ENCODE measurements at places on chromosomes 2 and 18.

GRCh38 chr2:57908736-57909161 is 137.9 kb upstream of the VRK2 start:
- no peak for DNase-seq

DNA sequence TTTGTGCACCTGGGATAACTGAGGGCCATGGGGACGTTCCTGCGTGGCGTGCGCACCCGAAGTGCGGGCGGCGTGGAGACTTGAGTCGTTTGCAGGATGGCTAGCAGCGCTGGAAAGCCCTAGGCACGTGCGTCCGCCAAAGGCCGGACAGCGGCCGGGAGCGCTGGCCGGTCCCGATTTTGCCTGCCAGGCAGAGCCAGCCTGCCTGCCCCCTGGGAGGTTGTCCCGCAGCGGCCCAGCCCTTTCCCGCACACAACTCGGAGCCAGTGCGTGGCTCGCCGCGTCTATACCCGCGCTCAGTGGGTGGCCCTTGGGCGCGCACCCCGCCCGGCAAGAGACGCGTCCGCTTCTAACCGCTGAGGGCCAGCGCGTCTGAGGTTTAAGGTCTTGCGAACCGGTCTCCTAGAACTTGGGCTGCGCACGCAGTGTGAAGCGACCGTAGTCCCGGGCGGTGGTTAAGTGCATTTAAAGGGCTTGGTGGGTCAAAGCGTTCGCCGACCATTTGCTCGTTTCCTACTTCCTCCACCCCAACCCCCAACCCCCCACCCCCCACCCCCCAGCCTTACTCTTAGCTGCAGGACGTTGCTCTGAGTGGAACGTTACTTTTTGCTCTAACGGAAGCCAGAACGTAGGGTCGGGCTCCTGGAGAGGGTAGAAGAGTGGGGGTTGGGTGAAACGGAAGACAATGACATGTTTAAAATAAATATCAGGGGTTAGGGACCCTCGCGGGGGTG is 627 bp downstream of the CDCA7 start:
- no peak for DNase-seq

DNA sequence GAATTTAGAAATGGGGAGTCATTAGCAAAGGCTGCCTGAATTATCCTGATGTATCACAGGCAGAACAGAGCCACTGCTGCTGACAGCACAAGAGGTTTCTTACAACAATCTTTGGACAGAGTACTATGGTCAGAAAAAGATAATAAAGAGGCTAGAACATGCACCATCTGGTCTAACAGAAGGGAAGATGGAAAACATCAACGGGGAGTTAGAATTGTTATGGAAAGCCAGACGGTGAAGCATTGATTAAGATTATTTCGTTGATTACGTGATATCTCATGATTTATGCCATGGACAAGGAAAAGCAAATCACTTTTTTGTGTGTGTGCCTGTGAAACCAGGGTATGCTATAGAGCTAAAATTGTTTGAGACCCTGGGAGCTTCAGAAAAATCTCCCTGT is 409.4 kb upstream of the ETAA1 start:
- DNase-seq, result no peak

GRCh38 chr2:208978946-208979345 is 444.9 kb upstream of the MAP2 start:
- DNase-seq, result no peak

DNA sequence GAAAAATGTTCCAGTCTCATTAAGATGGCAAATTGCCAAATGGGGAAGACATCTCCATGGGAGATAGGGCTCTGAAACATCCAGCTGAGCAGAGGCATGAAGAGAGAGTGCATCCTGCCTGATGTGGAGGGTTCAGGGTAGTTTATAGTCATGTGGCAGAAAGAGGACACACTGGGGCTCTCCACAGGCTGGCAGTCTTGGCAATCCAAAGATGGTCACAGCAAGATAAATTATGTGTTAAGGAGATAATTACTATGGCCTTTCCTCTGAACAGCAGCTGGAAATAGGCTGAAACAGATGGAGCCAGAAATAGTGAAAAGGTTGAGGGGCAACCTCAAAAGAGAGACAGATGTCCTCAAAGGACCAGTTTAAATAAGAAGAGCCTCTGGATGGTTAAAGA is 97.2 kb downstream of the DCC start:
- DNase-seq, result no peak

DNA sequence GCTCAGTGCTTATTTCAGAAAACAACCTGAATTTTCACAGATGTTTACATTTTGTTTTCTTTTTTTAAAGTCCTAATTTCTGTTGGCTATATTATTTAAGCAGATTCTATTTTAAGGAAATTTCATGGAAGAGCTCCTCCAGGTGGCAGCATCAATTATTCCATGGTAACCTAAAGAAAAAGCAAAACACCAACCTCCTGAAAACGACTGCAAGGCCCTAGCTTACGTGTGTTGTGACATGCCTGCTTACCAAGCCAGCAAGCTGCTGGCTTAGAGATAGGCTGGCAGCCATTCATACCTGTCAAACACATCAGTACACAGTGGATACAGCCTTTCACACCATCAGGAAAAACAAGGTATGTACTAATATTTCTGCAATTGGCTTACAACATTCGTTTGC is 64.9 kb downstream of the LPIN2 start:
- no peak for DNase-seq

DNA sequence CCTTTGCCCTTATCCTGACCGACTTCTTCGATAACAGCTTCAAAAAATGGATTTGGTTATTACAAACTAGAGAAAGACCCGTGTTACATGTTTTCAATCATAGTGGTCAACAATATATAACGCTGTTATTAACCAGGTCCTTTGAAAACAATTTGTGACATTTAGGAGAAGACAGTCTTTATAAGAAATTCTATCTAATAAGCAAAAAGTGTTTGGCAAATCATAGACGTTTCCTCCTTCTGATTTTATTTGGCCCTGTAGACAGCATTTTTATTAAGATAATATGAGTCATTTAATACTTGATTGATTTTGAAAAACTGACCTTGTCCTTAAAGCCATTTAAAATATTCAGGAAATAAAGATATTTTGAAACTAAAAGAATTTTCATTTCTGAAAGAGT is 160.5 kb upstream of the DAPL1 start:
- no peak for DNase-seq

- no peak for DNase-seq
Observed at GRCh38 chr18:36130039-36130831, 536 bp downstream of the ELP2 start.

DNA sequence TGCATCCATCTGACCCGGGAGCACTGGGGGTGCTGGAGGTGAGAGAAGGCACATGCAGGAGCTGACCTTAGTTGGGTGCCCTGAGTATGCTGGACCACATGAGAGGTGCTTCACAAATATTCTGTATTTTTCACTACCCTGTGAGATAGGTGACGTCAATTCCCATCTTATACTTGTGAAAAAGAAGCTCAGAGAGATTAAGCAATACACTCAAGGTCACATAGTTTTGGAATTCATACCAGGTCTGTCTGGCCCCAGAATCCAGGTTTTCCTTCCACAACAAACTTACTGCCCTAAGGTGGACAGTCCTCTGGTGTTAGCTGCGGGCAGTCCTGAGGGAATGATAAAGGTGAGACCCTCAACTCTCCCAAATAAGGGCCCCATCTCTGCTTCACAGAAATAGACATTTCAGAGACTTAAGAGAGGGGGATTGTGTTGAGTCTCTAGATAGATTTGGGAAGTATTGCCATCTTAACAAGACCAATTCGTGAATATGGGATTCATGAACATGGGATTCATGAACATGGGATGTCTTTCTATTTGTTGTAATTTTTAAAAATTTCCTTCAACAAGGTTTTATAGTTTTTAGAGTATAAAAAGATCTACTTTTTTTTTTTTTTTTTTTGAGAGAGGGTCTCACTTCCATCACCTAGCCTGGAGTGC is 64.0 kb upstream of the SMAD7 start:
- DNase-seq, result no peak

GRCh38 chr2:11042841-11043240 is 112.4 kb upstream of the SLC66A3 start:
- no peak for DNase-seq

GRCh38 chr2:130824492-130825061 is 12.1 kb upstream of the ARHGEF4 start:
- peak; percentile 45 for DNase-seq

- DNase-seq, result no peak
Observed at GRCh38 chr2:223597076-223597475, 5.1 kb downstream of the SCG2 start.

GRCh38 chr2:3456125-3456524 is 63.2 kb downstream of the ADI1 start:
- DNase-seq, result no peak

GRCh38 chr2:145114726-145115125 is 594.8 kb upstream of the ZEB2 start:
- DNase-seq, result no peak

DNA sequence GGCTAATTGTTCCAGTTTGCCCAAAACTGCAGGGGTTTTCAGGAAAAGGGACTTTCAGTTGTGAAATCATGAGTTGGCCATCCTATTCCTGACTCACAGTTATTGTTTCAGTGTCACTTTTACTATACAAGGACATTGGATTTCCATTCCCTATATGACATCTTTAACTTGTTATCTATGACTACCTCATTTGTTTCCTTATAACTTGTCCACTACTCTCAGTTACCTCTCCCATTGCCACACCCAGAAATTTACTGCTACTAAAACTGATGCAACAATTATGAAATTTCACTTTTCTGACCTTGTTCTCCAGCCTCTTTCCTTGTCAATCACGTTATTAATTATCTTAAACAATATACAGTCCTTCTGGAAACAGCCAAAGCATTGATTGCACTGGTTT is 116.5 kb upstream of the ZNF804A start:
- DNase-seq, result no peak

- no peak for DNase-seq
Observed at GRCh38 chr2:236163471-236164200, 4.5 kb downstream of the GBX2 start.

GRCh38 chr2:46848447-46848846 is 67.2 kb downstream of the MCFD2 start:
- no peak for DNase-seq

- DNase-seq, result no peak
Observed at GRCh38 chr18:21459706-21460286, 140.7 kb downstream of the ESCO1 start.

GRCh38 chr2:220491670-220492069 is 864.2 kb downstream of the SLC4A3 start:
- DNase-seq, result no peak

- no peak for DNase-seq
Observed at GRCh38 chr18:58862356-58862755, 2.3 kb upstream of the ZNF532 start.

DNA sequence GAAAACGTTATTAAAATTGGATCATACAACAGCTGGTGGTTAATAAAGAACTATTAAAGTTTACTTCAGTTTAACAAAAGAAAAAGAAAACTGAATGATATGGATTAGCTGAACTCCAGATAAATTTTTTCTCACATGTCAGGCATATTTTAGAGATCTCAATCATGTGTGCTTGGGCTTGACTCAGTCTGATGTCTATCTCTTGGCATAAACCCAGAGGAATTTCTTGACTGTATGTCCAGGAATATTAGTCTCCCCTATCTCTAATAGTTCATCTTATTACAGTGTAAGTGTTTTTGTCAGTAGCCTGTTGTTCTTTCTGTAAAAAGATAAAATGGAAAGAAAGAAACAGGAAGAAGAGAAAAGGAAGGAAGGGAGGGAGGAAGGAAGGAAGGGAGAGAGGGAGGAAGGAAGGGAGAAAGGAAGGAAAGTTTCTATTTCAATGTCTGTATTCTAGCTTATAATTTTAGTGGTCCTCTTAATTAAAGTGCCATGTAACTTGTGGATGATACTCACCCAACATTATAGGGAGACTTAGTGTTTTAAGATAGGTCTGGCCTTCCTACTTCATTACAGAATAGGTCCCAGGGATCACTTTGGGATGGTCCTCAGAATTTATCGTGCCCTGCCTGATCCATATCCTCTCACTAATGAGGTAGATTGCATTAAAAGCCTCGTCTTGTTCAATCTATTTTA is 99.7 kb upstream of the UGP2 start:
- no peak for DNase-seq

GRCh38 chr18:11657152-11657551 is 31.9 kb upstream of the GNAL start:
- no peak for DNase-seq

DNA sequence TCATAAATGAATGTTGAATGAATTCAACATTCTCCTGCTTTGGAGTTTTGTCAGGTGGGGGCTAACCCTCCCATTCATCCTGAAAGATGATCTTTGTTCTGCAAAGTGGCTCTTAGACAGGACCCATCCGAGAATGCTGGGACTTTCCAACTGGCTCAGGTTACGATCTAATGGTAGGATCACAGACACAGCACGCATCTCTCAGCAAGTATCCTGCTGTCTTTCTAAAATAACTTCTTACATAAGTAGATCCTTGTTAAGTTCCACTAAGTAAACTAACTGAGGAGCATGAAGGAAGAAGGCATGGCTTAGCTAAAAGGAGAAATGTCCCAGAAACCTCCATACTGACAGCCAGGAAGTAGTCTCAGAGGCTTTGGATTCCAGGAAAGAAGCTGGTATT is 23.7 kb downstream of the CYP27A1 start:
- DNase-seq, result no peak

GRCh38 chr2:151827564-151828142 is 568 bp downstream of the ARL5A start:
- DNase-seq, result peak; percentile 23

GRCh38 chr2:152395103-152395502 is 60.1 kb downstream of the FMNL2 start:
- DNase-seq, result no peak

- no peak for DNase-seq
Observed at GRCh38 chr2:107553539-107553938, 273.2 kb upstream of the RGPD4 start.

DNA sequence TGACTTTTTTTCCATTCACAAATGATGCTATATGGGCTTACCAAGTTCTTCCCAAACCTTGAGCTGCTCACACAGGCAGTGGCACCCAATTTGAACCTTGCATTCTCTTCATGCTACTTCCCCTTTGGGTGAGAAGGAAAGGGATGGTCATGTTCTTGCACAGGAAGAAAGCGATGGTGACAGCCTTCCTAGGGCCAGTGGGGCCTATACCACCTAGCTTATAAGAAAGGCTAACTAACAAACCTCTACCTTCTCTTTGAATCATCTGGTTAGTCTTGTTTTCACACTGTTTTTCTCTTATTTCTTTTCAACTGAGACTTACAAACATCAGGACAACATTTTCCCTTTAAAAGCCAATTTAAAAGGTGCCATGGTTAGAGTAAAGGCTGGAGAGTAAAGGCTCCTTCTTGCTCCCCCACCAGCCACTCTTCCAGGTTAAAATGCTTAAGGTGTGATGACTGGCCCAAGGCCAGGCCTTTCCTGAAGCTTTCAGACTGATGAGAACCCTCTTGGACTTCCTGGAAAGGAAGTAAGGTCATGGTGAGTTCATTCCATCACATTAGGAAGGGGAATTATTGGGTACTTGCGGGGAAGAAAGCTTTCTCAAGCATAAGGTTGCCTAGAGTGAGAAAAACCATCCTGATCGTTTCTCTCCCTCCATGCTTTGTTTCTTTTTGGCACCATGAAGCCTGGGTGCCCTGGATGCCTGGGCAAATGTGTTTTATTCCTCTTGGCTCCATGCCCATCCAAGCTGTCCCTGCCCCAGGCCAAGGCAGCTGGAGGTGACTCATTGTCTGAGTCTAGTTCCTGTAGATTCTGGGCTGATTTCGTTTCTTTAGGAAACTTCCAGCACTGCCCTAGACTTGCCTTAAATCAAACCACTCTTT is 41.4 kb upstream of the ITGB6 start:
- DNase-seq, result no peak

- no peak for DNase-seq
Observed at GRCh38 chr18:37666991-37667390, 101.4 kb upstream of the CELF4 start.

GRCh38 chr2:9951522-9952285 is at the start of gene GRHL1:
GRHL1 (plus strand) TSS chr2:9951693; CDS start chr2:9951834, 141 bp downstream.
- peak; percentile 89 for DNase-seq

- DNase-seq, result no peak
Observed at GRCh38 chr2:44118257-44118656, 50.4 kb upstream of the PPM1B start.
